Subcutaneous adipose tissue (tissue), 4 donors: ENCODE measurements at places on chromosomes 5 and 9. TPM values are rescaled to one million over a fixed set of nuclear protein-coding genes. Genes with fewer than 3 reads are reported as not detected.

The PRUNE2 gene
- total RNA-seq: 13.4 TPM

The MEIKIN gene
- 1.5 TPM for total RNA-seq

The RMRP gene
- total RNA-seq: 5,401 TPM

The IFNA2 gene
- total RNA-seq: not detected

The NKD2 gene
- total RNA-seq: not detected

The SLC6A18 gene
- not detected for total RNA-seq

The IFNB1 gene
- total RNA-seq: not detected

The POLK gene
- total RNA-seq: 49.5 TPM

The CARTPT gene
- not detected for total RNA-seq

The PCDHA1 gene
- total RNA-seq: not detected

The TMEM245 gene
- 91.5 TPM for total RNA-seq

The TUSC1 gene
- 9.9 TPM for total RNA-seq

The NOXA1 gene
- total RNA-seq: 2.8 TPM

The NRG2 gene
- 4.1 TPM for total RNA-seq

The LEAP2 gene
- 0.57 TPM for total RNA-seq

The OLFM1 gene
- total RNA-seq: 24.4 TPM

The ROPN1L gene
- not detected for total RNA-seq

The HTR1A gene
- total RNA-seq: not detected

The PAEP gene
- total RNA-seq: not detected

The DOK3 gene
- 10.3 TPM for total RNA-seq

The ARL14EPL gene
- total RNA-seq: not detected

The MAP3K1 gene
- 19.4 TPM for total RNA-seq

The FGF18 gene
- 0.33 TPM for total RNA-seq

The GRXCR2 gene
- not detected for total RNA-seq

The RANBP17 gene
- 6.4 TPM for total RNA-seq

The PCDHB8 gene
- 1.1 TPM for total RNA-seq

The LCN9 gene
- not detected for total RNA-seq

The LCN1 gene
- total RNA-seq: not detected

The LTC4S gene
- total RNA-seq: 2.7 TPM

The ARHGEF39 gene
- total RNA-seq: not detected

The GRIN3A gene
- total RNA-seq: not detected

The IFNK gene
- total RNA-seq: not detected

The CLK4 gene
- 60.7 TPM for total RNA-seq

The GAPT gene
- 0.82 TPM for total RNA-seq

The PDE8B gene
- 74.8 TPM for total RNA-seq

The SMIM33 gene
- total RNA-seq: not detected

The PIP5KL1 gene
- 2.3 TPM for total RNA-seq

The OR1J2 gene
- total RNA-seq: not detected

The TMEFF1 gene
- 2.9 TPM for total RNA-seq
